ENCODE measurements at places on chromosomes 4 and X. TPM values are rescaled to one million over a fixed set of nuclear protein-coding genes. Genes with fewer than 3 reads are reported as not detected.

VEGFD gene
- total RNA-seq, result not detected

DDX53 gene
- total RNA-seq, result not detected

XK gene
- total RNA-seq, result 0.07 TPM

GLRA3 gene
- not detected for total RNA-seq

GAGE12E gene
- total RNA-seq, result not detected

SULT1B1 gene
- total RNA-seq, result 2.9 TPM

CHST7 gene
- total RNA-seq, result 2.5 TPM

PCDH7 gene
- not detected for total RNA-seq

VSIG1 gene
- total RNA-seq, result 2.1 TPM

RAB40AL gene
- total RNA-seq, result not detected

UGDH gene
- 31.3 TPM for total RNA-seq

MAGEA10 gene
- not detected for total RNA-seq

KDR gene
- not detected for total RNA-seq

GUCY1B1 gene
- total RNA-seq, result 0.63 TPM

GRIA2 gene
- total RNA-seq, result not detected

CA5B gene
- 13.3 TPM for total RNA-seq

ABRAXAS1 gene
- total RNA-seq, result 22.6 TPM

SSX5 gene
- not detected for total RNA-seq

SLC10A7 gene
- total RNA-seq, result 19.2 TPM

INTS6L gene
- total RNA-seq, result 26.0 TPM

GK2 gene
- total RNA-seq, result not detected

ERCC6L gene
- 11.7 TPM for total RNA-seq

HSPA4L gene
- 3.0 TPM for total RNA-seq

TGIF2LX gene
- total RNA-seq, result not detected

CXorf49 gene
- not detected for total RNA-seq

ASMT gene
- 0.51 TPM for total RNA-seq

TMEM156 gene
- total RNA-seq, result 14.3 TPM

PITX2 gene
- 0.09 TPM for total RNA-seq

SYN1 gene
- total RNA-seq, result 0.98 TPM

HEPH gene
- total RNA-seq, result not detected

RTL3 gene
- not detected for total RNA-seq

STX18 gene
- 33.5 TPM for total RNA-seq

VBP1 gene
- 72.3 TPM for total RNA-seq

AGTR2 gene
- total RNA-seq, result not detected

EPHA5 gene
- not detected for total RNA-seq

TCEAL2 gene
- total RNA-seq, result not detected

ARHGAP6 gene
- not detected for total RNA-seq

MAOB gene
- total RNA-seq, result 0.09 TPM

PCSK1N gene
- 1.3 TPM for total RNA-seq

TMEM150C gene
- not detected for total RNA-seq

BEND2 gene
- not detected for total RNA-seq

MAGEB1 gene
- total RNA-seq, result not detected

PDGFC gene
- total RNA-seq, result not detected

C4orf54 gene
- not detected for total RNA-seq

CXCL5 gene
- not detected for total RNA-seq

FGD1 gene
- 0.28 TPM for total RNA-seq
